Amniotic epithelial cell (primary cell): ENCODE measurements at places on chromosomes 5 and 9.

GRCh38 chr5:87190687-87191086 lies 77.0 kb upstream of the RASA1 start:
- no peak for DNase-seq

DNA sequence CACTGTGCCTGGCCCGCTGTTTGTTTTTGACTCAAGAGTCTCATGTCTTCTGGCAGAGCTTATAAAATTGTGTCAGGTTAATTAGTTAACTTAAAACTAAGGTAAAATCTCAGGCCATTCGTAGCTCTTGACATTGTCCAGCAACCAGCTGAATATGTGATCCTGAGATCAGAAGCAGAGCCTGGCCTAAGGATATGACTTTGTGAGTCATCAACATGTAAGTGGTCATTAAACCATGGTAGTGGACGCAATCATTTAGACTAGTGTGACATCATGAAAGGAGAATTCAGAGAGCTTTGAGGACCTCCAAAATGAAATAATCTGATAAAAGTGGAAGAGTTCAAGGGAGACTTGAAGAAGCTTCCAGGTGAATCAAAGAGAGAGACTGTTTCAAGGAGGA lies 23.3 kb downstream of the SPZ1 start:
- DNase-seq, result peak; percentile 12

DNA sequence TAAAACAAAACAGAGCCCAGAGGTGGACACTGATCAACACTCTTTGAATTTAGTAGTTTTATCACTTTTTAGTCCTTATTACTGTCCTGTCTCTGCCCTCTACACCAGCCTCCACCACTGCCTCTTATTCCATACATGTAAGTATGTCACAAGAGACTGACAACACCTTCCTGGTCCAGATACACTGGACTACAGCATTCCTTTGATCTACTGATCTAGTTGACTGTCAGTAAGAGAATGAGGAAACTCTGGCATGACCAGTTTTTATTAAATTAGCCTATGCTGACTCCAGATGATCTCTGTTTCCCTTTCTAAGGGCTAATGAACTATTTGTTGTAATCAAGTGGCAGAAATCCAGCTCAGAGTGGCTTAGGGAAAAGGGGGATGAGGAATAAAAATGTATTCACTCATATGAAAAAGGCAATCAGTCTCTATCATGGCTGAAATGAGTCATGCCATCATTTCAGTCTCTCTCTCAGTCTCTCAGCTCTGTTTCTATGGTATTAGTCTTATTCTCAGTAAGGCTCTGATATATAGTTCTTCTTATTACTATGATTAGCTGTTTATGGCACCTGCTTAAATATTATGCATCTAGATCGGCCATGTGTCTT lies 5.5 kb downstream of the ARHGEF37 start:
- peak; percentile 29 for DNase-seq

DNA sequence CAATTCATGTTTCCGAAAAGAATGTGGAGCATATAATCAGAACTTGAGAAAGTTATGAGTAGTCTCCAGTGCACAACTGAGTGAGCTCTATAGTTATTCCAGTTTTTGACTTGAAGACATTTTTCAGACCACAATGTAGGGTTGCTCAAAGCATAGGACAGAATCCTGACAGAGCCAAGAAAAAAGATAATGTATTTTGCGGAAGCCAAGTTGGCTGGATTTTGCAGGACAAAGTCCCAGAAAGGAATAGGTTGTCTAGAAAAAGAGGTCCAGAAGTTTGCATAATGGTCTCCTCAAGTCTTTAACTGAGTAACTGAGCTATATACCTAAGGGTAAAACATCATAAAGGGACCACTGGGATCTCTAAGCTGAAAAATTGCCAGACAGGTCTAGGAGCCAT lies 1028.0 kb downstream of the TAF11L14 start:
- no peak for DNase-seq

DNA sequence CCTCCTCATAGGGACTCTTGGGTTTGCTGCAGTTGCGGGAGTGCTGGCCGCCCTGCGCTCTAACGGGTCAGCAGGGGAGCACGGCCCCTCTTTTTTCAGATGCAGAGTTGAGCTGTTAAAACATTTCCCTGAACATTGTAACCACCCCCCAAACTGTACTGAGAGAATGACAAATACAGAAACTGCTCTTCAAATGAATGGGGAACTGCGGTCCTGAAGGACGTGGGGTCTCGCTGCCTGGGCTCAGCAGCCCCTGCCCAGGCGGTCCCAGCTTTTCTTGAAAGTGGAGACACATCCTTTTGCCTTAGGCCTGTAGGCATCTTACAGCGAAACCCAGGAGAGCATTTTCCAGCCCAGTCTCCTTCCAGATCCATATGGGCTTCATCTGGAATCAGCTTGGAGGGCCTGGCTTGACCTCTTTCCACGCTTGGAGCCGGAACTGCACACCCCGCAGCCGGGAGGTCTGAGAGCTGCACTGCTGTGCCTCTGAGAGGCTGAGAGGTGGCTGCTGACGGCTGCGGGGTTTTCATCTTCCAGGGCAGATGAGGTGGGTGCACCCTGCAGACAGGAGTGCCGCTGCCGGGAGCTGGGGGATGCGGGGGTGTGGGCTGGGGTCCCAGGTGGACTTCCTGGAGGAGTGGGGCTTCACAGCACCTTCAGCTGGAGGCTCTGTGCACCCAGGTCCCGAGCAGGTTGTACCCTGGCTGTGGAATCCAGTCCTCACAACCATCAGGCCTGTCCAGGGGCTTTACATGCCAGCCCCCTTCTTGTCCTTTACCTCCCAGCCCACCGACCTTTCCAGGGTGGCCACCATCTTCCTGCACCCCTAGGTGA lies 1.2 kb upstream of the AGPAT2 start:
- DNase-seq, result no peak

- no peak for DNase-seq
These were observed 16.5 kb upstream of the RARS1 start for GRCh38 chr5:168469816-168470215.

DNA sequence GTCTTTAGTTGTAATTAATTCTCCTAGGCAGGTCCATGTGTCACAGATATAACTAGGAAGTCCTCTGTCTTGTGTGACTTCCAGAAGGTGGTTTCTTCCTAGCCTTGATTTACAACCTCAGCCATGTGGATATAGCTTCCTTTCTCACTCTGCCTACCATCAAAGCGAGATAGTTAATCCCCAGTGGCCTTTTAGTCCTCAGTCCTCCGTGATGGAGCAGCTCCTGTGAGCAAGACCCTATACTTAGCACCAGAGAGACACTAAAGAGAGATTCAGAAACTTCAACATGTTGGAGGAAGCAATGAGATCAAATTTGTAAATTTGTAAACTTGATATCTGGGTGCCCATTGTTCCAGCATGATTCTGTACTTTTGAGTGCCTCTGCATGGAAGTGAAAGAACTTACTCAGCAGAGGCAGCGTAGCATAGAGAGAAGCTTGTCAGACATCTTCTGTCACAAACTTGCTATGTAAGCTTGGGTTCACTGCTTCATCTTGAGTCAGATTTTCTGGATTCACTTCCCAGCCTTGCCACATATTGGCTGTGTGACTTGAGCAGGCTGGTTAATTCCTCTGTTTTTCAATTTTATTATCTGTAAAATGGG lies 170.2 kb upstream of the NR3C1 start:
- DNase-seq, result no peak

DNA sequence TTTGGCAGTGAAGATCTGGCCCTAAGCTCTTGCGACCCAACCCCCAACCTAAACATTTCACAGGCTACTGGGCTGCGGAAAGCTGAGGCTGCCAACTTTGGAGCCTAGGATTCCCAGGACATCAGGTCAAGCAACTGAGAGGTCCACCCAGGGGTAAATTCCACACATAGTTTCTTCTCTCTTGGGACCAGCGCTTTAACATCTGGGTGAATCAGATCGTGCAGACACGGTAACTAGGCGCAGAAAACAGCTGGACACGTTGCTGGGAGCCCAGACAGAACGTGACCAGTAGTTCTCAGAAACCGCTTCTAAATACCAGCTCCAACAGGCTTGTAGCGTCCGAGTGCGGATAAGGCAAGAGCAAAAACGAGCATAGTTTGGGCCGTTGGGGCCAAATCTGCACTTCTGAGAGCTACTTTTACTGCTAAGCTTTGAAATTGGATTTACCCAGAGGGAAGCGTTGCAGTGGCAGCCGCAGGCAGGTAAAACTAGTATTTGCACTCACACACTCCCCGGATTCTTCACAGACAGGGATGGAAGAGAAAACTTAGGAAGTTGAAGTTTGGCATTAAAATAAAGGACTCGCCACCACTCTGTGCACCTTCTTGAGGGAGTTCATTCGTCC lies 11.8 kb downstream of the ITGA1 start:
- peak; percentile 88 for DNase-seq

GRCh38 chr5:64229163-64229774 lies 63.6 kb downstream of the RNF180 start:
- DNase-seq, result peak; percentile 21

GRCh38 chr5:160395111-160395510 lies 4.7 kb downstream of the FAM200C start:
- no peak for DNase-seq
